ENCODE measurements at places on chromosomes 5 and 9. TPM values are rescaled to one million over a fixed set of nuclear protein-coding genes. Genes with fewer than 3 reads are reported as not detected.

DNA sequence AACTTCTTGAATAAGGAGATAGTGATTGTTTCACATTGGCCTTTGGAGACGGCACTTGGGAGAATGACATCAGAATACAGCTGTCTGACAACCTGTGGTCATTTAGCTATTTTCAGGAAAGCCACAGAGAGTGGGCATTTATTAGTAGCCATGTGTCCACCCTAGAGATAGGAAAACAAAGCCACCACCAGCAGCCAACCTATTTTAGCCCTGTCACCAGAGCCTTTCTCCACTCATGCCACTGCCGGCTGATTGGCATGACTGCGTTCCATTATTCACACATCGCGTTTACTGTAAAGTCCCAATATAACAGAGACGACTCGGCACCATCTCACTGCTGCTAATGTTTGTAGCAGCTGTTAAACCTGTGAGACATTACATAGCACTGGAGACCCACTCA is 330.1 kb downstream of the NDUFS4 start:
- DNase-seq: no peak

GRCh38 chr9:93307468-93308157 is 123.7 kb downstream of the WNK2 start:
- no peak for DNase-seq

DNA sequence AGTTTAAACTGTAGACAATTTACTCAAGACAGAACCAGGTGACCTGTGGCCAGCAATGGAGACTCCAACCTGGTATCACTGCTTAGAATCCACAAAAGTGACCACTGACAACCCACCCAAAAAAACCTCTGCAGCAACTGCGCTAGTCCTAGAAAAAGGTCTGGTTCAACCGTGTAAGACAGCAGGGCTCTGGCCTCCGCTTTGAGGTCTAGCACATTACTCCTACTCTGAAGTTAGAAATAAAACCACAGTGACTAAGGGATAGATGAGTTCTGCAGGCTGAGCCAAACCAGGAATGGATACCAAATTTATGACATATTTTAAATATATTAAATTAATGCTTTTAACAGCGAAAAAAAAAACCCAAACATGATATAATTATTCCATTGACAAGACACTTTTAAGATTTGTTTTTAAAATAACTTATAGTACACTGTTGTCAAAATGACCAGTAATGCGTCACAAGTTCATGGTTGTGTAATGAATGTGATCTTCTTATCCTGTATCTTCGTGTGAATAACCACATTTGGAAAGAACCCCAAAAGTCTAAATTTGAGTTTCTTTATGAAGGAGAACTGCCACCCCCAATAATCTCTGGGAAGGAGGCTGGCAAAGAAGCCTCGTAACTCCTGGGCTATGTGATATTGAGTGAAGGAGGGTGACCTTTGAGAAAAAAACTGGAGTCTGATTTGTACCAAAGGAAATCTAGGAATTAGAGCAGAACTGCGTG is 101.9 kb upstream of the SLC44A1 start:
- no peak for DNase-seq

DNA sequence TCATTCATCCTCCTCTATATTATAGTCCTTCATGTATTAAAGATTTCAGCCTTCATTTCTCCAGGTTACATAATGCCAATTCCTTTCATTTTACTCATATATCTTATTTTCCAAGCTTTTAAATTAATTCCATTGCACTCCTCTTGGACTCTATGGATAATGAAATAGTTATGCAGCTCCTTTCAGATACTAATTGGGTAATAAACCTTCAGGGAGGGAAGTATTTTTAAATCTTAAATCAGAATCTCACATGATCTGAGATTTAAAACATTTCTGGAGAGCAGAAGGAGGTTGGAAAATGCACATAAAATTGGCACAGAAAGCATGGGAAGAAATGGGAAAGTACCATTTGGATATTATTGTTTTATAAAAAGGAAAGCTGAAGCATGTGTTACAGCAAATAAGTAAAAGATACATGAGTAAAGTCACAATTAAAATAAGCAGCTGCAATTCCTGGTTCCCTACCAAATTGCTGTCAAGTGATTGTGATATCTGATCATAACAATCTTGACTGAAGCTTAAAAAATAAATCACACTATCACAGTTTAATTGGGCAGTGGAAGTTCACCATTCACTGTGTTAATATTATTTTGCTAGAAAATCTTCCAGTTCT is 257.9 kb upstream of the NREP start:
- no peak for DNase-seq

DNA sequence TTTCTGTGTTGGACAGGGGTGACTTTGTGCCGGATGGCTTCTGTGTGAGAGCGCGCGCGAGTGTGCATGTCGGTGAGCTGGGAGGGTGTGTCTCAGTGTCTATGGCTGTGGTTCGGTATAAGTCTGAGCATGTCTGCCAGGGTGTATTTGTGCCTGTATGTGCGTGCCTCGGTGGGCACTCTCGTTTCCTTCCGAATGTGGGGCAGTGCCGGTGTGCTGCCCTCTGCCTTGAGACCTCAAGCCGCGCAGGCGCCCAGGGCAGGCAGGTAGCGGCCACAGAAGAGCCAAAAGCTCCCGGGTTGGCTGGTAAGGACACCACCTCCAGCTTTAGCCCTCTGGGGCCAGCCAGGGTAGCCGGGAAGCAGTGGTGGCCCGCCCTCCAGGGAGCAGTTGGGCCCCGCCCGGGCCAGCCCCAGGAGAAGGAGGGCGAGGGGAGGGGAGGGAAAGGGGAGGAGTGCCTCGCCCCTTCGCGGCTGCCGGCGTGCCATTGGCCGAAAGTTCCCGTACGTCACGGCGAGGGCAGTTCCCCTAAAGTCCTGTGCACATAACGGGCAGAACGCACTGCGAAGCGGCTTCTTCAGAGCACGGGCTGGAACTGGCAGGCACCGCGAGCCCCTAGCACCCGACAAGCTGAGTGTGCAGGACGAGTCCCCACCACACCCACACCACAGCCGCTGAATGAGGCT is at the start of gene ADRB2:
Gene ADRB2 (plus strand): TSS at position 559 of the 686 bp plus-strand sequence. CDS start 221 bp downstream, outside the sequence.
- peak; percentile 96 for DNase-seq

DNA sequence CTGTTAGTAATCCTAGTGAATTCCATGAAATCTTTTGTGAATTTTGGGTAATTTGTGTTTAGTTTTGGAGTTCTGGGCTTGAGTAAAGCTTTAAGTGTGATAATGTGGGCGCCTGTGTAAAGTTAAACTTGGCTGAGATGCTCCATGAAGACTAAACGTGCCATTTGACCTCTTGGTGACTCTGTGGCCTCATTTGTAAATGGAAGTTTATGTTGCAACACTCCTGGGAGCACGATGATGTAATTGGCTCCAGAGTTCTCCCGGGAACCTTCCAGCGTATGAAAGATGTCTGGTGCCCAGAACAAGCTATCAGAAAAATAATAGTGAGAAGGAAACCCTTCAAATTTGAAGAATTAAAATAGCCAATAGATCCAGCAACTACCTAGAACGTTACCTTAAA is 981.2 kb downstream of the TLE4 start:
- no peak for DNase-seq

DNA sequence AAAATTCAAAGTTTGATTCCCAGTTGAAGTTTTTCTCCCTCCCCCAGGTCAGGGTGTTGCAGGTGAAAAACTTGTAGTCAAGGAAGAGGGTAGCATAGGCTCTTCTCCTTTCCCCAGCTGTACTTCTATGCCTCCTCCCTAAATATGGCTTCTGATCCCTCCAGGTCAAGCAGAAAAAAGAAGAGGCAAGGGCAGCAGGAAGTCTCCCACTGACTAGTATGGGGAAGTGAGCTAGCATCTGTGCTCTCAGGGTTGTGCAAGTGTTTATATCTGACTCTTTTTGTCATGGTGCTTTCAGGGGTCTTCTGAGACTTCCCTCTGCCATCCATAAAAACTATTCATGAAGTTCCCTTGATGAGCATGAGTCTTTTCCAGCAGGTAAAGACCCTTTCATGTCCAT is 76.0 kb downstream of the ATPSCKMT start:
- DNase-seq: no peak

Gene GABRA6
- under 0.01 TPM for total RNA-seq

Gene FPGS
- total RNA-seq: 51.0 TPM

Gene SPINK13
- not detected for total RNA-seq

Gene ZNF366
- 1.3 TPM for total RNA-seq
